ENCODE measurements at places on chromosomes 7 and 10.
A peak's percentile ranks its signal among the peaks of the same experiment; 100 is the strongest.

- DNase-seq = peak; percentile 71
Measured at GRCh38 chr7:131327049-131327625, 539 bp upstream of the MKLN1 start.

DNA sequence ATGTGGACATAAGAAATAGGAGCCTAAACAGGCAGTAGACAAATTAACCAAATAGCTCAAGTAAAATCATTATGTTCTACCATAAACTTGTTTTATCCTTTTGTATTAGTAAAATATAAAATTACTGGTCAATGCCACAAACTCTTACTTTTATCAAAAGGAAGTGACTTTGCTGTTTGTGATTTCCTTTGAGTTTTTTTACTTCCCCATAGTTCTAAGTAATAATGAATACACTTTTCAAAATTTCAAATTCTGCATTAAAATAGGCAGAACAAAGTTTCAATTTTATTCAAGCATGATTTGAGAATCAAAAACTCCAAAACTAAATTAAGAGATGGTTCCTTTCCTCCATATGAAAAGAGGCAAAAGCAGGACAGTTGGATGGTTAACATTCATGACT, 139.7 kb upstream of the ABCB5 start:
- no peak for DNase-seq

DNA sequence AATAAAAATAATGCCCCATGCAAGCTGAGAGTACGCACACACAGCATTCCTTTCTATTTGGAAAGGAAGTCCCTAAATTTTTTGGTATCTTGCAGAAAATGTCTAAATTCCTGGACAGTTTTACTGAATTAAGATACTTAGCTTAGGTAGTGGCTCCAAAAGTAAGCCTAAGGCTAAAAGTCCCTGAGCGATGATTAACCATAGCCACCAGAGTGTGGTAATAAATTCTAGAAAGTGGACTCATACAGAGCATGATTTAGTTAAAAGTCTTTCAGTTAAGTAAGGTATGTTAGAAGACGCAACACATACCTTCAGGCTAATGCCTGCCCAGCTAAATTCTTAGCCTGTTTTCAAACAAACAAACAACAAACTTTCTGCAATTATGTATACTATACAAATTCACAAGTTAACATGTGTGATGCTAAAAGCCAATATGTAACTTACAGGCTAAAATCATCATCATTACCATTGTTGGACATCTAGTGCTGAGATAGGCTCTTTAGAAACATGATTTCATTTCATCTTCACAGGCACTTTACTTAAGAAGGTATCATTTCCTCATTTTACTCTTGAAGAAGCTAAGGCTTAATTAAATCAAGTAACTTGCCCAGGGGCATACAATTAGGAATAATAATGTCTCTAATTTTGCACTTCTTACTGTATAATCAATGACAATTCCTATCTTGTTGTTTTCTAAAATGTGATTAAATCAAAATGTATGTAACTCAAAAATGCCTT, 261.4 kb upstream of the YAE1 start:
- no peak for DNase-seq

DNA sequence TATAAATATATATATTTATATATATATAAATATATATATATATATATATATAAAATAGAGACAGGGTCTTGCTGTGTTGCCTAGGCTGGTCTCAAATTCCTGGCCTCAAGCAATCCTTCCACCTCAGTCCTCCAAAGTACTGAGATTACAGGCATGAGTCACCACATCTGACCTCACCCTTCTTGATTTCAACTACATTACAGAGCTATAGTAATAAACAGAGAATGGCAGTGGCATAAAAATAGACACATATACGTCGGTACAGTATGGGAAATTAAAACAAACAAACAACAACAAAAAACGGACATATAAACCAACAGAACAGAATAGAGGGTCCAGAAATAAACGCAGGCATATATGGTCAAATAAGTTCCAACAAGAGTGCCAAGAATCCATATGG, 77.6 kb upstream of the PPP1R3A start:
- no peak for DNase-seq

DNA sequence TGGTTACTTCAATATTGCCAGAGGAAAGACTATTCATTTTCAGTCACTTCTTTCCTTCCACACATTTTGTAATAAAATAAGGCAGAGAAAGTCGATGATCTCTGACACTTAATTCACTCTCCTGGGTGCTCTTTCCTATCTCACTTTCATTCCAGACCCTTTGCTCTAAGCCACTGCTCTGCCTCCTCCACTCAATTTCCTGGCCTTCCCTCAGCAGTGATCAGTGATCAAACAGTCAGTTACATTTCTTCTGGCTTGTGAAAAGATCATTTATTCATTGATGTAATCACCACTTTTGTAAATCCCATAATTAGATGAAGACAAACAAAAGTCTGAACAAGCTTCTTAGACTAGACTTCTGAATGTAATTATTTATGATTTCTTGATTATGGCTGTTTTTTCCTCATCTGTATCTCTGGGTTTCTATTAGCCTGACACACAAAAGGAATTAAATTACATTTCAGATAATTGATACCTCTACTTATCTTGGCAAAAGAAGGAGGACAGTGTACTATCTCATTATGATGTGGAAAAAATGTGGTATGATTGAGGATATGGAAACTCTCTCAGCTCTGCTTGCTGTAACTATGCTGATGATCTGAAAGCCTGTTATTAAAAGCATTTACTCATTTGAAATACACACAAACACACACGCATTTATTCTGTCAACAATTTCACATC, 1102.3 kb downstream of the GRM8 start:
- DNase-seq = no peak

DNA sequence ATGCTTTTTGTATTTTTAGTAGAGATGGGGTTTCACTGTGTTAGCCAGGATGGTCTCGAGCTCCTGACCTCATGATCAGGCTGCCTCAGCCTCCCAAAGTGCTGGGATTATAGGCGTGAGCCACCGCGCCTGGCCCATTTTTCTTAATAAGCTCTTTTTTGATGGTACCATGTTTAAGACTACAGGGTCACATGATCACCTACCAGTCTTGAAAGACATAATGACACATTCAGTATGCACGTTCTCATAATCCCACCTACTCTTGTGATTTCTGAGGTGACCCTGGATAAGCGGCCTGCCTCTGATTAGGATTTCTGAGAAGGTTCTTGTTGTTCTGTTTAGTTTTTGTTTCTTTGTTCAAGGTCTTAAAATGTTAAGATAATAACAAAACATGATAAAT, 43.7 kb upstream of the PLXNA4 start:
- no peak for DNase-seq

DNA sequence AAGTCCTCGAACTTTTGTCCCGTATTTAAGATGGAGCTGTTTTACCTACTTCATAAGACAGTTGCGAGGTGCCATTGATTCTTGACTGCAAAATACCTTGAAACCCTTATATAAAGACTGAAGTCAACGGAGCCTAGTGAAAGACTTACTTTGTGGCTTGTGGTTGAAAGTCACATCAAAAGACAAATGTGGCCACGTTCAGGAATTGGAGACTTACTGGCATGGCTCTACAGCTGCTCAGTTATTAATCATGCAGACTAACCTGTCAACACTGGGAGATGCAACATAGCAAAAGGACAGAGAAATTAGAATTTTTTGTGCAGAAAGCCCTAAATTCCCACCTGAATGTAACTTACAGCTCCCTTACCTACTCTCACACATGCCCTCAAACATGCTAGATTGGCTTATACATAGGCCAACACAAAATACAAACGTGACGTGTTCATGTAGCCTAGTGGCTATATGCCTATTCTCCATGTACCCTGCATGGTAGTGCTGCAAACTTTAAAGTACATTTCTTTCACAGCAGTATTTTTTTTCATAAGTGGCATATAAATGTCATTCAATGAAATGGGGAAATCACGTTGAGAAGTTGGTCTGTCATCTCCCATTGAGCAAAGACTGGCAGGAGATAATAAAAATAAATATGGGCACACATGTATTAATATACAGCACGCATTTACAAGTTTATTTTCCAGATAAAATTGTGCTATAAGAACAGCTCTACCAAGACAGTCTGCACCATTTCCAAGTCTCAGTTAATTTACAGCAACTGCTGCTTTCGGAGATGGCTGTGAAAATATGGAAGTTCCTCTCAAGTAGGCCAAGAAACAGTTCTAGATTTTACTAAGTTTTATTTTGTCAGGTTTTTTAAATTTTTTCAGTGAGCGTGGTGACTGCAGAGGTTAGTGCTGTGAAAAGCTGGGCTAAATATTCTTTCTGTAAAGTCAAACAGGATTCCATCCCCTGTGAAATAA, 170.4 kb upstream of the C7orf33 start:
- no peak for DNase-seq

- DNase-seq = no peak
Measured at GRCh38 chr7:3057066-3057420, 13.4 kb upstream of the CARD11 start.

DNA sequence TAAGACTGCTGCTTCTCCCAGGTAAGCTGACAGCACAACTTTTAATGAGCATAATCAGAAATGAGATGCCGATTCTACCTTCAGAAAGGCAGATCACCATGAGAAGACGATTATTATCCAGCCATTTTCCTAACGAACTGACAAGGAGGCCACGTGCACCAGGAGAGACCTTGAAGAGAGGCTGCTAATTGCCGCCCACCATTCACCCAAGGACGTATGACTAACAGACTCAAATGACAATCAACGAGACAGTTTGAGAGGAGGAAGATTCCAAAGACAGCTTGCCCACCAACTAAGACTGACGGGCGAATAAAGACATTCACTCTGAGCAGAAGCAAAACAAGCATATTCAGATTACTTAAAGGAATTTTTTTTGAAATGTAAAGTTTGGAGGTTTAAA, 301.9 kb upstream of the TAC1 start:
- DNase-seq = no peak

- peak; percentile 56 for DNase-seq
Measured at GRCh38 chr10:69786791-69787190, 14.9 kb upstream of the COL13A1 start.

DNA sequence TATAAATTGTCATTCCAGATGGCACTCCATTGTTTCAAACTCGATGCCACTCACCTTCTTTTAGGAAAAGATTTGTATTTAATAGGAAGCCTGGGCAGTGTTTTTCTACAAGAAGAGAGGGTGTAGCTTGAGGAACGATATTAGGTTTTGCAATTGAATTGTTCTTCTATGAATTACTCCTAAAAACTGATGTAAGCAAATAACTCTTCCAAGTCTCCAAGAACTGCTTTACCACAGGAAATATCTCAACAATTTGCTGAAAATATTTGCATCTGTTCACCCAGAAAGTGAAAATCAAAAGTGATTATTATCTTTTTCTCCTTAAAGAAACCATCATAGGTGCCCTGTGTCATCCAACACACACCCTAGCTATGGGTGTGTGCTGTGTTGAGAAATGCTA, 261.3 kb upstream of the MEOX2 start:
- DNase-seq = no peak

- no peak for DNase-seq
Measured at GRCh38 chr7:132508724-132509353, 67.4 kb downstream of the PLXNA4 start.

DNA sequence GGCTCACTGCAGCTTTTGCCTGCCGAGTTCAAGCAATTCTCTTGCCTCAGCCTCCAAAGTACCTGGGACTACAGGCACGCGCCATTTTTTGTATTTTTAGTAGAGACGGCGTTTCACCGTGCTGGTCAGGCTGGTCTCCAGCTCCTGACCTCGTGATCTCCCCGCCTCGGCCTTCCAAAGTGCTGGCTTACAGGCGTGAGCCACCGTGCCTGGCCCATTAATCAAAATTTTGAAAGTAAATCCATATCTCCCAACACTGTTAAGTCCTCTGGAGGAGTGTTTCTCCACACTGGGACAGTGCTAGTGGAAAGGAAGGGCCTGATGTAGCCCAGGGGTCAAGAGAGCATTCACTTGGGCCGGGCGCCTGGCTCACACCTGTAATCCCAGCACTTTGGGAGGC, 644.6 kb downstream of the SH2D4B start:
- DNase-seq = no peak

DNA sequence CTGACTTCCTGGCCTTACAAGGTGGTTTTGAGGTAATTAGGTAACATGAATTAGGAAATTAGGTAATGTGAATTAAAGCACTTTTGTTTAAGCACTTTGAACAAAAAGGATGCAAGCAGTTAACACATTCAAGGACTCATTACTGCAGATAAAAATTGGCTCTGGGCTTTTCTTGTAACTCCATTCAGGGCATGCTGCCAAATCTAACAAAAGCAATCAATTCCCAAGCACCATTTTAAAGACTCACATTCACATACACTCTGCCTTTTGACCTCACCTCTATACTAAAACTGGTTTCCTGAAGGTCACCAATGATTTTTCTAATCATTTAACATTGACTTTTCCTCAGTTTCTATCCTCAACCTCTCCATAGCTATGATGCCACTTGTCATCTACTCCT, 251.2 kb upstream of the RHOBTB1 start:
- no peak for DNase-seq

Data from astrocyte of the spinal cord (primary cell).